ENCODE measurements at places on chromosomes 11 and 22. TPM values are rescaled to one million over a fixed set of nuclear protein-coding genes. Genes with fewer than 3 reads are reported as not detected.

MEI1 gene
- 53.8 TPM for total RNA-seq

DEUP1 gene
- total RNA-seq, result not detected

FOLH1 gene
- total RNA-seq, result not detected

KRTAP5-9 gene
- total RNA-seq, result not detected

- H3K27me3 ChIP-seq, result no peaks in the 10 kb centered on the region
- H3K4me3 ChIP-seq, result peak overlapping the region; percentile 5
- H3K4me1 ChIP-seq, result peaks cover 53% of the 10 kb centered on the region
- no peak for DNase-seq
- H3K27ac ChIP-seq, result peak overlapping the region; percentile 72
- H3K36me3 ChIP-seq, result peaks cover 3% of the 10 kb centered on the region
These were observed 77.9 kb downstream of the SIK3 start for GRCh38 chr11:117020287-117020686.

- H3K27ac ChIP-seq, result no peak overlapping the region
- H3K27me3 ChIP-seq, result no peaks in the 10 kb centered on the region
- H3K4me1 ChIP-seq, result peaks cover 4% of the 10 kb centered on the region
- no peak overlapping the region for H3K4me3 ChIP-seq
- DNase-seq, result no peak
These were observed 7.7 kb upstream of the CCDC188 start for GRCh38 chr22:20158391-20159036.

GRCh38 chr22:44828193-44828592 lies 75.8 kb downstream of the ARHGAP8 start:
- H3K4me3 ChIP-seq, result no peak overlapping the region
- peaks cover 30% of the 10 kb centered on the region for H3K27me3 ChIP-seq
- DNase-seq, result no peak
- H3K27ac ChIP-seq, result no peak overlapping the region
- no peaks in the 10 kb centered on the region for H3K36me3 ChIP-seq

GRCh38 chr11:27162237-27162636 lies 121.6 kb downstream of the BBOX1 start:
- H3K4me1 ChIP-seq, result peaks cover 3% of the 10 kb centered on the region
- peaks cover 23% of the 10 kb centered on the region for H3K27me3 ChIP-seq
- no peak overlapping the region for H3K27ac ChIP-seq
- no peak overlapping the region for H3K4me3 ChIP-seq
- H3K36me3 ChIP-seq, result no peaks in the 10 kb centered on the region

- DNase-seq, result no peak
- peak overlapping the region; percentile 96 for H3K27ac ChIP-seq
- no peaks in the 10 kb centered on the region for H3K36me3 ChIP-seq
- no peaks in the 10 kb centered on the region for H3K27me3 ChIP-seq
These were observed 106.1 kb upstream of the CLMP start for GRCh38 chr11:123301013-123301591.

DNA sequence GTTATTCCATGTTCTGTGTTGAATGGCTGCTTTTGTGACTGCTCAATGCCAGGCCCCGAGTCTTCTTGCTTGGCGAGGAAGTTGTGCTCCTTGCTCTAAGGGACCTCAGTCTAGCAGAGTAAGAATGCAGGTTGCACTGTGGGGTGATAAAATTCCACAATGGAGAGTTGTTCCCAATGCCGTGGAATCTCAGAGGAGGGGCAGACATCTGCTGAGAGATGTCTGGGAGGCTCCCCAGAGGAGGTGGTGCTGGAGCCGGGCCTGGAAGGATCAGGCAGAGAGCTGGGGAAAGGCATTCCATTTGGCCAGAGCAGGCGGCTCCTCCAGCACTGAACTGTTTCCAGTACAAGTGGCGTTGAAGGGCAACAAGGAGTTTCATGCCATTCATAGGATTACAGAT lies 55.2 kb downstream of the ST3GAL4 start:
- H3K4me1 ChIP-seq, result peaks cover 6% of the 10 kb centered on the region
- peaks cover 8% of the 10 kb centered on the region for H3K36me3 ChIP-seq
- H3K27ac ChIP-seq, result no peak overlapping the region
- H3K27me3 ChIP-seq, result no peaks in the 10 kb centered on the region
- DNase-seq, result no peak
- no peak overlapping the region for H3K4me3 ChIP-seq

DNA sequence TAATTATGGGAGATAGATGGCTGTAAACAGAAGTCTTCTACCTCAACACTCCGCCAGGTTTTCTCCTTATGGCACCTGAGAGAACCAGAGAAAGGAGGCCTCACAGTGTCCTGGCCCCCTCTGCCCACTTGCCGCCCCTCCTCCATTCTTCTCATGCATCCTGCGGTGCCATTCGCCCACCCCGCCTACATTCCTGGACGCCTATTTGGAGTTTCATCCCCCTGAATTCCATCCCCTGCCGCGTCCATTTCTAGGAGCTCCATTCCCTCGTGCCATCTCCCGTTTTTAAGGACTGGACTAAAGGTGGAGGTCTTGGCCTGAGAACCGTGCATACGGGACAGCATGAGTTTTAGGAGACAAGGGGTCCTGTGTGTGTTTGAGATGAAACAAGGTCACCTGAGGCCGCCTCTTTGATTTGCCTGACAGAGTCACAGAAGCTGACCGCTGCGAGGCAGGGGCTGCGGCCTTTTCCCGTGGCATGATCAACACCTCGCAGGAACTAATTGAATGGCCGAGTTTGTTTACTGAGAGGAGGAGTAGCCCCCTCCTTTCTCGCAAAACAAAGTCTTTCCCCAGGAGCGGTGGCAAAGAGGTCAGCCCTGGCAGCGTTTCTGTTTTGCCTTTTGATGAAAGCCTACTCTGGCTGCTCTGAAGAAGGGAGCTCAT lies 246.2 kb downstream of the ST3GAL4 start:
- H3K27ac ChIP-seq, result no peak overlapping the region
- no peaks in the 10 kb centered on the region for H3K4me1 ChIP-seq
- peaks cover 2% of the 10 kb centered on the region for H3K36me3 ChIP-seq
- H3K4me3 ChIP-seq, result no peak overlapping the region
- H3K27me3 ChIP-seq, result peaks cover 59% of the 10 kb centered on the region

GRCh38 chr11:12215181-12215593 lies 104.8 kb downstream of the MICAL2 start:
- H3K36me3 ChIP-seq, result peaks cover 8% of the 10 kb centered on the region
- no peak for DNase-seq
- no peaks in the 10 kb centered on the region for H3K27me3 ChIP-seq
- peak overlapping the region; percentile 39 for H3K27ac ChIP-seq
- no peak overlapping the region for H3K4me3 ChIP-seq

DNA sequence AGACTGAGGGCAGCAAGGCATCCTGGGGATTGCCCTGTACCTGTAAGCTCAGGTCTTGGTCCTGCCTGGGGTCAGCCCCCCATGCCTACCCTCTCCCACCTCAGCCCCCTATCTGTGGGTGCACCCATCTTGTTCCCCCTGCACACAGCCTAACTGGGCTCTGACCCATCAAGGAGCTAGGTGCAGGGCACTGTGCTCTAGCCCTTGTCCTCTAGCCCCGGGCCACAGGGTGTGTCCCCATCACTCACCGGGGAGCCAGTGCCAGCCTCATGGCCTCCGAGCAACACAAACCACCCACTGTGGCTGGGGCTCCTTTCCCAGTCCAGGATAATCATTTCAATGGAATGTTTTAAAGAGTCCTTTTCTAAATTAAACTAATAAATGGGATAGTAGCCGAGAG lies 293.9 kb upstream of the PLET1 start:
- no peak for DNase-seq
- no peak overlapping the region for H3K4me3 ChIP-seq
- H3K36me3 ChIP-seq, result peaks cover 2% of the 10 kb centered on the region
- peaks cover 2% of the 10 kb centered on the region for H3K4me1 ChIP-seq
- no peak overlapping the region for H3K27ac ChIP-seq

- no peaks in the 10 kb centered on the region for H3K27me3 ChIP-seq
- H3K27ac ChIP-seq, result no peak overlapping the region
- DNase-seq, result no peak
- no peak overlapping the region for H3K4me3 ChIP-seq
These were observed 138.4 kb downstream of the CRYBB2 start for GRCh38 chr22:25357606-25358420.

- no peak overlapping the region for H3K4me3 ChIP-seq
- DNase-seq, result no peak
- H3K4me1 ChIP-seq, result no peaks in the 10 kb centered on the region
- no peak overlapping the region for H3K27ac ChIP-seq
- H3K27me3 ChIP-seq, result peaks cover 10% of the 10 kb centered on the region
- no peaks in the 10 kb centered on the region for H3K36me3 ChIP-seq
These were observed 107.8 kb upstream of the C11orf58 start for GRCh38 chr11:16630651-16631050.

DNA sequence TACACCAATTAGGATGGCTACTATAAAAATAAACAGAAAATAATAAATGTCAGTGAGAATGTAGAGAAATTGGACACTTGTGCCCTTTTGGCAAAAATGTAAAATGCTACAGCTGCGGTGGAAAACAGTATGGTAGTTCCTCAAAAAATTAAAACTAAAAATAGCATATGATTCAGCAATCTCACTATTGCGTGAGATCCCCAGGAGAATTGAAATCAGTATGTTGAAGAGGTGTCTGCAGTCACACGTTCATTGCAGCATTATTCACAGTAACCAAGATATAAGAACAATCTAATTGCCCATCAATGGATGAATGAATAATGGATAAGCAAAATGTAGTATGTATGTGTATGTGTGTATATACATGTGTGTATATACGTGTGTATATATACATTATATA lies 6.8 kb downstream of the OR52N2 start:
- no peak for DNase-seq
- no peaks in the 10 kb centered on the region for H3K36me3 ChIP-seq
- H3K27ac ChIP-seq, result no peak overlapping the region
- H3K27me3 ChIP-seq, result peaks cover 1% of the 10 kb centered on the region
